NCI-H774 (cell line): ENCODE measurements at places on chromosomes 11 and 22.

- DNase-seq = no peak
These were observed 56.1 kb downstream of the PRMT3 start for GRCh38 chr11:20443596-20443995.

DNA sequence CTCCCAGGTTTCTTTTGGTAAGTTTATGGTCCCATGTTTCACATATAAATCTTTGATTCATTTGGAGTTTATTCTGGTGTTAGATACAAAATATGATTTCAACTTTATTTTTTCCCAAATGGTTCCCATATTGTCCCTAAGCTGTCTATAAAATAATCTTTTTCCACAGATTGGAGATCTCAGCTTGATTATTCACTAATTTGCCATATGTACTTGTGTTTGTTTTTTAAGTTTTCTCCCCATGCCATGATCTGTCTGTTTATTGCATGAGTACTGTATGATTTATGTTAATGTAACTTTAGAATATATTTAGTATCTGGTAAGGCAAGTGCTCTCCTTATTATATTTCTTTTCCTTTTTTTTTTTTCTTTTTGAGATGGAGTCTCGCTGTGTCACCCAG is 19.9 kb upstream of the CLMP start:
- no peak for DNase-seq

GRCh38 chr11:7536100-7536499 is 22.3 kb downstream of the PPFIBP2 start:
- DNase-seq = no peak

- peak; percentile 0 for DNase-seq
These were observed 90.3 kb upstream of the PITPNB start for GRCh38 chr22:28009272-28009827.

GRCh38 chr11:11884774-11885481 is 43.2 kb downstream of the USP47 start:
- no peak for DNase-seq

- no peak for DNase-seq
These were observed 25.8 kb downstream of the TPCN2 start for GRCh38 chr11:69074375-69075140.

DNA sequence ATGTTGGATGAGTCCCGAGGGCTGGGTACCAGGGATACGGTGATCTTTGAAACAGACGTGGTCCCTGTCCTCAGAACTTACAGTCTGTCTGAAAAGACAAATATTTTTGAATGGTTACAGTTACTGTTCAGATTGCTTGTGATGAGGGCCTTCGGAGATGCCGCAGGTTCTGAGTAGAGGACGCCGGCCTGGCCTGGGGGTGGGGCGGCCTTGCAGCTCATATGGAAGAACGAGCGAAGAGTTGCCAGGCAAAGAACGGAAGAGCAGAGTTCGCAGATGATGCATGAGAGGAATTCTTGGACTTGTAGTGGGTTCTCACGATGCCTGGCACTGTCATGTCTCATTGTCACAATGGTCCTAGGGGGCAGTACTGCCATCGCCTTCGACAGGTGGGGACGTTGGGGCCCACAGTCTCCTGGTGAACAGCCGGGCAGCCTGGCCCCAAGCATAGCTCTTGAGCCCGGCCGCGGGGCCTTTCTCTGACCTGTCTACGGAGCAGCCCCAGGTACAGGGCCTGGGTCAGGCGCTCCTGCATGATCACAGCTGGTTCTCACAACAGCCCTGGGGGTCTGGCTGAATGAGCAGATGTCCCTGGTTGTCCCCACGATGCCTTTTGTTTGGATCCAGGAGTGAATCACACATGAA is 60.9 kb upstream of the PARVG start:
- DNase-seq = no peak

DNA sequence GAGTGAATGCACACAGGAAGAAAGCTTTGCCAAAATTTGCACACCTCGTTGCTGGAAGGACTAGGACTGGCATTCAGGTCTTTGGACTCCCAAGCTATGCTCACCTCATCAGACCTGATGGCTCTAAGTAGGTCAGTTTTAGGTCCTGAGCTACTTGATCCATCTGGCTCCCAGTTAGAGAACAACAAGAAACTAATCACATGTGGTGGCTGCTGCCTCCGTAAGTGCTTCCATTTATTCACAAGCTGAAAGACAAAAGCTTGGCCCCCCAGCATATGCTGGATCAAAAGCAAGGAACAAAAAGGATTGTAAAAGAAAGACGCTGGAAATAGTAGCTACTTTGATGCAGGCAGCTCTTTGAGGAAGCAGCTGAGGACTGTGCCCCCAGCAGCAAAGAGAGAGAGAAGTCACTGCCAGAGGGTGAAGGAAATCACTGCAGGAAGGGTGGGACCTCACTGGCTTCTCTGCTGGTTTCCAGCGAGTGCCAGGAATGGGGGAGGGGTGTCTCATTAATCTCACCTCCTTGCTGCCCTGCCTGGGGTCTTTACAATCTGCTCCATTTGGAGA is 268.9 kb downstream of the KIRREL3 start:
- DNase-seq = no peak

- DNase-seq = peak; percentile 57
These were observed 26.0 kb downstream of the LRRC32 start for GRCh38 chr11:76644591-76644990.

DNA sequence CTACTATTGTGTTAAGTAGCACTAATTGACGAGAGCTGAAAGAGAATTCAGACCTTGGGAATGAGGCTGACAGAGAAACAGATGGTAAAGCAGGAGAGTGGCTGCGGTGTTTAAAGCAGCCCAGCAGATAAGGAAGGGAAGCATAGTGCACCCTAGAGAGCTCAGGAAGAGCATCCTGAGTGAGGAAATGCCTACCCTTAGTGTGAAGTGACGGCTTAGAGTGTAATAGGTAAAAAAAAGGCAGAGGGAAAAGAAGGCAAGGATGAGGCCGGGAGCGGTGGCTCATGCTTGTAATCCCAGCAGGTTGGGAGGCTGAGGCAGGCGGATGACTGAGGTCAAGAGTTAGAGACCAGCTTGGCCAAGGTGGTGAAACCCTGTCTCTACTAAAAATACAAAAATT is 22.4 kb upstream of the ETS1 start:
- DNase-seq = no peak

DNA sequence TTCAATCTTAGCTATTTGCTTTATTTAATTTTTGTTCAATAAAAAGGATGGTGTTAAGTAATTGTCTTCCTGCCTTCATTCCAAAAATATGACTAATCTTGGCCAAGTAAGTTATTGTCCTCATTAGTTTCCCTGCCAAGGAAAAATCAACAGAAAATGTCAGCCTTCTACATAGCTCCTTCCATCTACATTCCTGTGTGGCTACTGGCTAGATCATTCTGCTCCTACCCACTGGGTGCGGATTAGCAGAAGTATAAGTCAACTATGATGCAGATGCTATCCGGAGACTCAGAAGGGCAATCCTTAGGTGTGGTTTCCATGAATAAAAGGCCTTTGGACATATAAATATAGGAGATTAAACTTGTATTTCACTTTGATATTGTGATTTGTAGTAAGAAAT is 154.4 kb downstream of the SBF2 start:
- no peak for DNase-seq

- DNase-seq = peak; percentile 82
These were observed 7.5 kb downstream of the HSPA8 start for GRCh38 chr11:123054301-123055065.

DNA sequence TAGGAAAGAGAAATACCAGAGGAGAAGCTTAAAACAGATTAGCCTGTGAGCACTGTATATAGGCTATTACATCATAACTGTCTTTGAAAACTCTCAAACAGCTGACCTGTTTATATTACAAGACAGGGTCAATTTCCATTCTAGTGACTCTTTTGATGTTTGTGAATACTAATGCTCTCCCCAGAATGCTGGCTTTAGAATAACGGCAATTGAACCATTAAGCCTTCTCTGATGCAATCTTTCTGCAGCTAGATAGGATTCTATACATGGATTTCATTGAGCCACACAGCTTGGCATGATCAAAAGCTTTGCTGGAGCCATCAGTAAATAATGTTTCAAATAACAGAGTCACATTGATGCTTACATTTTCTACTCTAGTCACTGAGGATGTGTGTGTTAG is 122.7 kb upstream of the FAT3 start:
- no peak for DNase-seq

- no peak for DNase-seq
These were observed 27.5 kb upstream of the OR10G7 start for GRCh38 chr11:124068601-124069110.

- no peak for DNase-seq
These were observed 1.0 kb upstream of the POLD4 start for GRCh38 chr11:67354075-67355022.

DNA sequence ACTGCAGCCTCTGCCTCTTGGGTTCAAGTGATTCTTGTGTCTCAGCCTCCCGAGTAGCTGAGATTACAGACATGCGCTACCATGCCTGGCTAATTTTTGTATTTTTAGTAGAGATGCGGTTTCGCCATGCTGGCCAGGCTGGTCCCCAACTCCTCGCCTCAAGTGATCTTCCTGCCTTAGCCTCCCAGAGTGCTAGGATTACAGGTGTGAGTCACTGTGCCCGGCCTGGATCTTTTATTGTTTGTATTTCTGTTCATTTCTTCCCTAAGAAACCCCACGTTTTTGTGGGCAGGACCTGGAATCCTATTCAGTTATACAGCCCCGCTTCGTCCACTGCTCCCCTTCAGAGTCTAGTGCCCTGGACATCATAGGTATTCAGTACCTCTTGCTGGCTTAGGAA is 28.7 kb downstream of the ZBTB16 start:
- DNase-seq = no peak

- DNase-seq = no peak
These were observed 86.1 kb downstream of the GRM5 start for GRCh38 chr11:88979641-88980040.

- DNase-seq = no peak
These were observed 6.3 kb downstream of the RCOR2 start for GRCh38 chr11:63910675-63911074.
